ENCODE measurements at places on chromosomes 11 and 22.
A peak's percentile ranks its signal among the peaks of the same experiment; 100 is the strongest.

- H3K36me3 ChIP-seq = no peaks in the 10 kb centered on the region
- H3K27me3 ChIP-seq = no peaks in the 10 kb centered on the region
- H3K27ac ChIP-seq = no peak overlapping the region
- no peaks in the 10 kb centered on the region for H3K4me1 ChIP-seq
- no peak for DNase-seq
- no peak overlapping the region for H3K4me3 ChIP-seq
Measured at GRCh38 chr22:18987765-18988164, 51.7 kb upstream of the PRODH start.

GRCh38 chr11:11070976-11071375 lies 213.1 kb upstream of the ZBED5 start:
- H3K36me3 ChIP-seq = no peaks in the 10 kb centered on the region
- no peak for DNase-seq
- peaks cover 1% of the 10 kb centered on the region for H3K27me3 ChIP-seq
- no peak overlapping the region for H3K27ac ChIP-seq
- no peak overlapping the region for H3K4me3 ChIP-seq

GRCh38 chr11:130429983-130430382 lies 1.6 kb upstream of the ADAMTS8 start:
- H3K27me3 ChIP-seq = peaks cover 51% of the 10 kb centered on the region
- H3K4me1 ChIP-seq = peaks cover 4% of the 10 kb centered on the region
- no peak for DNase-seq
- H3K4me3 ChIP-seq = no peak overlapping the region
- no peak overlapping the region for H3K27ac ChIP-seq
- no peaks in the 10 kb centered on the region for H3K36me3 ChIP-seq

DNA sequence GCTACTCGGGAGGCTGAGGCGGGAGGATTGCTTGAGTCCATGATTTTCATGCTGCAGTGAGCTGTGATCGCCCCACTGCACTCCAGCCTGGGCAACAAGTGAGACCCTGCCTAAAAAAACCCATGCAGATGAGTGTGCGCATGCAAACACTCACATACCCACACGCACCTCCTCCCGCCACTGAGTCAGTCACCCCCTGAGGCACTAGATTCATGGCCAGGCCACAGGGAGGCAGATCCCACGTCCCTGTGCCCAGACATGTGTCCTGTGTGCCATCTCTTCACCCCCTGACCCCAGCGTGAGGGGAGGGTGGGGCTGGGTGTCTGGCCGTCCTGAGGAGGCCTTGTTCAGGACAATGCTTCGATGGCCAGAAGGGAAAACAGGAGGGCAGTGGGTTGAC lies 15.5 kb downstream of the RELT start:
- DNase-seq = no peak
- H3K4me1 ChIP-seq = peaks cover 14% of the 10 kb centered on the region
- H3K4me3 ChIP-seq = no peak overlapping the region
- H3K27me3 ChIP-seq = no peaks in the 10 kb centered on the region
- peak overlapping the region; percentile 12 for H3K27ac ChIP-seq
- peaks cover 4% of the 10 kb centered on the region for H3K36me3 ChIP-seq

DNA sequence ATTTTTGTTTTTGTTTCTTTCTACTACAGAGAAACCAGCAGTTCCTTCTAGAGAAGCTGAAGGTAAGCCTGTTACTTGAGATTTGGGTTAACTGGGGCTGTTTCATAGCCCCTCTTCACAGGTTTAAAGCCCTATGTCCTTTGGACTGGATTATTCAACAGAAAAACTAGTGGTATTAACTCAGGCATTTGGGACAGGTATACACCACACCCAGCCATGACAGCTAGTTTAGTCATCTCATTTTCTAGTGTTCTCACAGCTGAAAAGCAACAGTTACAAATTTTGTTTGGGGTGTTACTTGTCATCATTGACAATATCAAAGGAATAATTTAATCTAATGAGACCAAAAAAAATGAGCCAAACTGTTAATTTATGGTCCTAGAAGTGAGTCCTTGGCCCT lies 14.0 kb downstream of the LAYN start:
- H3K4me1 ChIP-seq = no peaks in the 10 kb centered on the region
- H3K36me3 ChIP-seq = peaks cover 48% of the 10 kb centered on the region
- DNase-seq = no peak
- no peak overlapping the region for H3K4me3 ChIP-seq
- H3K27me3 ChIP-seq = no peaks in the 10 kb centered on the region
- no peak overlapping the region for H3K27ac ChIP-seq

- DNase-seq = no peak
- H3K4me3 ChIP-seq = no peak overlapping the region
- peaks cover 28% of the 10 kb centered on the region for H3K27me3 ChIP-seq
- H3K27ac ChIP-seq = no peak overlapping the region
Measured at GRCh38 chr11:44018829-44019228, 29.0 kb upstream of the ACCSL start.

DNA sequence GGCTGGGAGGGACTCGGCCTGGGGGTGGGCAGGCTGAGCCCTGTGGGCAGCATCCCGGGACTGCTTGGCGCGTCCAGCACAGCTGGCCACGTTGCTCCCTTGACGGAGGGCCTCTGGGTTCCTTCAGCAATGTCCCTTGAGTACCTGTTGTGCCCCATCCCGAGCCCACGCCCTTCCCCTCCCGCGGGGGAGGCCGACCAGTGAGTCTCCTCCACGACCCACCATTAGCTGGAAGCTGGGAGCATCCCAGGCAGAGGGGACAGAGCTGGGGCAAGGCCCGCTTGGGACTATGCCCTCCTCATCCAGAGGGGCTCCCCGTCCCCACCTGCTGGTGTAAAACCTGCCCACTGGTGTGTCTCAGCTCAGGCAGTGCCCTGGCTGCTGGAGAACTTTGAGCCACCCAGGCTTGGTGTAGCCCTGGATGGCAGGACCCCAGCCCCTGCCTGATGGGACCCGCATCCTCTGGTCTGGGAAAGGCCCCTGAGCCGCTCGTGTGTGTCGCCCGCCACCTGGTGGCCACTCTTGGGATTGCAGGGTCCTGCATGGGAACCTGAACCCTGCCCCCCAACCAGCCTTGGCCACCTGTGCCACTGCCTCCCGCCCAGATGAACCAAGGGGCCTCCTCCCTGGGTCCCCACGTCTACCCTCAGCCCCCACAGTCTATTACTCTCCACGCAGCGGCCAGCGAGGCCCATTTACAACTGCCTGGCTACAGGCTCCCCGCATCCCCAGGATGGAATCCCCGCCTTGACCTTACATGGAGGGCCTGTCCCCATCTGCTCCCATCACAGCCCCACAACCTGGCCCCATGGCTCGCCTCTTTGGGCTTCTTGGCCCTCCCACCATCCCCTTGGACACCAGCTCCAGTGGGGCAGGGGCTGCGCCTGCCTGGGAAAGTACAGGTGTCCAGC lies 16.6 kb upstream of the ARHGAP8 start:
- H3K27ac ChIP-seq = peak overlapping the region; percentile 66
- H3K27me3 ChIP-seq = no peaks in the 10 kb centered on the region
- no peak overlapping the region for H3K4me3 ChIP-seq
- H3K36me3 ChIP-seq = peaks cover 2% of the 10 kb centered on the region

DNA sequence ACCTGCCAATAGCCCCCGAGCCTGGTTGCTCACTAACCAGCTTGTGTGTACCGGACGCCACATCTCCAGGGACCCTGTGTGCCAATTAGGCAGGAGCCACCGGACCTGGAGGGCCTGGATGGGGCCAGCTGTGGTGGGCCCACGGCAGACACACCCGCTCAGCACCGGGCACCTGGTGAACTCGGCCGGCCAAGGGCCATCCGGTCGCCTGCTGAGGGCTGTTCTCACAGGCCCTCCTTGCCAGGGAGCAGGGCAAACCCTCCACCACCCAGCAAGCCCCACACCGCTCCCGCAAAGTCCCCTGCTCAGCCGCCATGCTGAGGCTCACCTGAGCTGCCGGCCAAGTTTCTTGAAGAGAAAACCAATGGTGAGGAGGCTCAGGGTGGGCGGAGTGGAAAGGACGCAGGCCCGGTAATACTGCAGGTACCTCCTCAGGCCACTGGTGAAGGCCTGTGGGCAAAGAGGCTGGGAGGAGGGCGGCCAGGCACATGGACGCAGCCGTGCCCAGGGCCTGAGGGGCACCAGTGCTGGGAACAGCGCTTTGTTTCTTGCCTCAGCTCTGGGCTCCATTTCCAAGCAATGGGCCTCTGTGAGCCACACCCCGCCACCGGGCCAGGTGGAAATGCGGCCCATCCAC lies 17.1 kb downstream of the TUBGCP6 start:
- no peaks in the 10 kb centered on the region for H3K4me1 ChIP-seq
- no peaks in the 10 kb centered on the region for H3K27me3 ChIP-seq
- no peak overlapping the region for H3K4me3 ChIP-seq
- peaks cover 6% of the 10 kb centered on the region for H3K36me3 ChIP-seq
- no peak for DNase-seq

DNA sequence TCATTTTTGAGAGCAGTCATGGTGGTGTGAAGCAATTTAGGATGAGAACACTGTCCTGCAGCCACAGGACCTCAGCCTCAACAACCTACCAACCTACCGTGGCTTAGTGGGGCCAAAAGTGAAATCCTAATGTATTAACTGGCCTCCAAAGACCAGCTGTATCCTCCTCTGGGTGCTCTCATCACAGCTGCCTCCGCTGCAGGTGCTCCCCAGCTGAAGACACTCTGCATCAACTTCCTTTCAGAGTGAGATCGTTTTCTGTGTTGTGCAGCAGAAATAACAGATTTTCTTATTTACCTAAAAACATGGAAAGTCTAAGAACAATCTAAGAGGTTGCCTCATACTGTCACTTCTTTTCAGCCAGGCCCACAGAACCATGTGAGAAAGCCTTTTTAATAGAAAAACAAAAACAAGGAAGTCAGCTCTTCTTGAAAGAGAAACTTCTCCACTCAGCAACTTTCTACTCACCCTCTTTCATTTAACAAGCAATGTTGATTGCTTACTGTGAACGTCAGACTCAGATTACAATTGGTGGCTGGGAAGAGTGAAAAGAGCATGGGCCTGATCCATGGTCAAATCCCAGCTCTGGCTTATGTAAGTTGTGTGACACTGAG lies 136.1 kb downstream of the TENM4 start:
- H3K36me3 ChIP-seq = no peaks in the 10 kb centered on the region
- H3K27ac ChIP-seq = no peak overlapping the region
- no peak overlapping the region for H3K4me3 ChIP-seq
- H3K27me3 ChIP-seq = no peaks in the 10 kb centered on the region
- no peak for DNase-seq

GRCh38 chr11:100687054-100687629 lies at the start of gene ARHGAP42:
ARHGAP42 (plus strand) TSS chr11:100687288; CDS start chr11:100687679, 391 bp downstream.
- peak; percentile 47 for DNase-seq
- H3K27ac ChIP-seq = no peak within 1 kb of the TSS
- H3K27me3 ChIP-seq = peaks cover 40% of the 10 kb centered on the region
- H3K4me1 ChIP-seq = peaks cover 11% of the 10 kb centered on the region

Data from activated naive CD8-positive, alpha-beta T cell treated with anti-CD3 and anti-CD28 coated beads, Interleukin-2, amount 10 ng/mL, durations not matched to agents 7 days and 5 days (primary cell).